Glutamatergic neuron (in vitro differentiated cells): ENCODE measurements at places on chromosomes 12 and 14. TPM values are rescaled to one million over a fixed set of nuclear protein-coding genes. Genes with fewer than 3 reads are reported as not detected.

Gene PPP1R1A
- 47.6 TPM for total RNA-seq

Gene GLIPR1L1
- not detected for total RNA-seq

Gene INHBC
- not detected for total RNA-seq

Gene RNASE7
- total RNA-seq, result not detected

Gene IFNG
- not detected for total RNA-seq
